ENCODE measurements at places on chromosomes 6 and 20. TPM values are rescaled to one million over a fixed set of nuclear protein-coding genes. Genes with fewer than 3 reads are reported as not detected.
A peak's percentile ranks its signal among the peaks of the same experiment; 100 is the strongest.

The TRIM31 gene
- 3.1 TPM for total RNA-seq

The CABLES2 gene
- total RNA-seq = 5.2 TPM

The ERVFRD-1 gene
- 0.40 TPM for total RNA-seq

The NRSN1 gene
- 0.12 TPM for total RNA-seq

The RAB22A gene
- total RNA-seq = 21.3 TPM

The PEX3 gene
- 14.7 TPM for total RNA-seq

DNA sequence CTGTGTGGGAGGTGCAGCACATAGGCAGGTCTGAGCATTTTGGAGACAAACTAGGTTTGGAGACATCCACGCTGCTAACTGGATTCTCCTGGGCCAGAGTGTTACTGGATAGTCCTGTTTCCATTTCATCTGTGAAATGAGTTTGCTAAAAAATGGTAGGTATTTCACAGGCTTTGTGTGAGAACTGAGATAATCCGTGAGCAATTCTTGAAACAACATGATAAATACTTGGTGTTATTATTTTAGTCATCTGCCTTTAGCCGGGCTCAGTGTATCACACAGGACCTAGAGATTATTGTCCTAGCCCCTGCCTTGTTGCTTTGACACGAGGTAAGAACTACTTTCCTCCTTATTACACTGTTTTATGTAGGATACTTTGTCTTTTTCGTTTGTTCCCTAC is 63.0 kb downstream of the PRR18 start:
- DNase-seq = no peak

DNA sequence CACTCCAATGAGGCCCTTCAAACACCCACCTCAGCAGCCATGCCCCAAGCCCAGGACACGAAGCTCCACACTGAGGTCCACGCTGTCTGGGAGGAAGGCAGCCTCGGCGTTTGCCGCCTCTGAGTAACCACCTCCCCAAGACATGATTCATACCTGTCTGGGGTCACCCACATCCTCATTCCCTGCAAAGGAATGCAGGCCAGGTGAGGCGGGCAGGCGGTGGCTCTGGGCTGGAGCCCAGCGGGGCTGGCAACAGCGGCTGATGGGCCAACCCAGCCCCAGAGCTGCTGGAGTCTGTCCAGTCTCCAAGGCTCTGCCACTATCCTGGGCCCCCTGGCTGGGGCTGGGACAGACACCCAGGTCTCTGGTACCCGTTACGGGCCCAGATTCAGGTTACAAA is 14.8 kb downstream of the PMEPA1 start:
- peak; percentile 82 for DNase-seq

DNA sequence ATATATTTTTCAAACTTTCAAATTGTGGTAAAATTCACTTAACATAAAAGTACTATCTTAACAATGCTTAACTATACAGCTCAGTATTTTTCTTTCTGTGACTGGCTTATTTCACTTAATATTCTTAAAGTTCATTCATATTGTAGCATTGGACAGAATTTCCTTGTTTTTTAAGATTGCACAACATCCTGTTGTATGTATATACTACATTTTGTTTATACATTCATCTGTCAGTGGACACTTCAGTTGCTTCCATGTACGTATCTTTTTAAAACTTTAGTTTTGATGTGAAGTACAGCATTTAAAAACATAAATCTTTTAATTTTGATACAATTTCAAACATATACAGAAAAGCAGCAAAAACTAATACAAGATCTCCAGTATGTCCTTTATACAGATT is 220.7 kb downstream of the ZFAND3 start:
- no peak for DNase-seq

DNA sequence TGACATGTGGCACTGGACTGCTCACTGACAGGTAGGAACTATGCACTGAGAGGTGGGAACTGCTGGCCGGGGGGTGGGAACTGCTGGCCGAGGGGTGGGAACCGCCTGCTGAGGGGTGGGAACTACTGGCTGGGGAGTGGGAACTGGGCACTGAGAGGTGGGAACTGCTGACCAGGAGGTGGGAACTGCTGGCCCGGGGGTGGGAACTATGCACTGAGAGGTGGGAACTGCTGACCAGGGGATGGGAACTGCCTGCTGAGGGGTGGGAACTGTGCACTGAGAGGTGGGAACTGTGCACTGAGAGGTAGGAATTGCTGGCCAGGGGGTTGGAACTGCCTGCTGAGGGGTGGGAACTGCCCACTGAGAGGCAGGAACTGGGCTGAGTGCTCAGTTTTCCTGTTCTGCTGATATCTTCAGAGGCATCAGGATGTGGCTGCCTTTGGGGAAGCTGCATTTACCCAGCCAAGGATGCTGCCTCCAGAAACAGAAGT is 90.2 kb downstream of the THBS2 start:
- DNase-seq = peak; percentile 9

DNA sequence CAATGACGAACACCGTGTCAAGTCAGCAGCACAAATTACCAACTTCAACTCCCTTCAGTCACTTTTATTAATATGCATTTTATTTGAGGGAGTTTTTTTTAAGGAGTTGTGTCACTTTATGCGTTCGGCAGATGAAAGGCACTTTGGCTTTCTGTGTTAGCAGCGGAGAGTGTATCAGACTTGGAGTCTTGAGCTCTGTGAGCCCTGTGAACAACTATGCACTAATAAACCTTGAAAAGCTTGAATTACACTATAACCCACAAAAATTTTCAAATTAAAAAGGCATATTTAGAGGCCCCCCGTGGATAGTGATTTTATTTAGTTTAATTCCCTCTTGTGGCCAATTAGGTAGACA is 335.3 kb upstream of the NT5E start:
- no peak for DNase-seq

DNA sequence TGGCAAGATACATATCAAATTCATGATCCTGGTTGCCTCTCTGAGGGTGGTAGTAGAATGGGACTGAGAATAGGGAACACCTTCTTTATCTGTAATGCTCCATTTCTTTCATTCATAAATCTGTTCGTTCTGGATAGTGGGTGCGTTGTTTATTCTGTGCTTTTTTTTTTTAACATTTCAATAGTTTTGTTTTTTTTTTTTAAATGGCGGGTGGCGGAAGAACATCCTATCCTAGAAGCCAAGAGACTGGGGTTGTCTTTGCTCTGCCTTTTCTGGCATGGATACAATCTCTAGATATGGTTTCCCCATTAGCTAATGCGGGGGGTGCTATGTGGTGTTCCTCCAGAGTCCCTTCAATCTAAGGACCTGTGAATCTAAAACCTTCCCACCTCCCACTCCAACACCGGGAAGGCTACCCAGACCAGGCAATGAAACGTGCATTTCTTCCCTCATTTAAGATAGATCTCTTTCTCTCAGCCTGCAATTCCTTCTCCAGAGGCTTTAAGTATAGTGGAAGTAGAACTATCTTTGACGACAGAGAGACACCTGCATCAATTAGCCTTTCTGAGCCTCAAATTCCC is 883 bp upstream of the CCDC28A start:
- no peak for DNase-seq

GRCh38 chr20:39105551-39105950 is 143.4 kb downstream of the DHX35 start:
- no peak for DNase-seq

- no peak for DNase-seq
Observed at GRCh38 chr6:83220121-83220520, 27.0 kb downstream of the RWDD2A start.

Data from mucosa of gallbladder (tissue), 1 donor.